ENCODE measurements at places on chromosomes 2 and 18.

GRCh38 chr18:37564711-37565100 is 892 bp downstream of the CELF4 start:
- no peak for DNase-seq

- no peak for DNase-seq
Observed at GRCh38 chr18:54280220-54280569, 10.9 kb downstream of the POLI start.

GRCh38 chr2:22497789-22498188 is 887.2 kb upstream of the KLHL29 start:
- no peak for DNase-seq

- DNase-seq = no peak
Observed at GRCh38 chr18:31626409-31626808, 34.7 kb downstream of the TTR start.

- no peak for DNase-seq
Observed at GRCh38 chr2:16475586-16475985, 190.0 kb downstream of the CYRIA start.

DNA sequence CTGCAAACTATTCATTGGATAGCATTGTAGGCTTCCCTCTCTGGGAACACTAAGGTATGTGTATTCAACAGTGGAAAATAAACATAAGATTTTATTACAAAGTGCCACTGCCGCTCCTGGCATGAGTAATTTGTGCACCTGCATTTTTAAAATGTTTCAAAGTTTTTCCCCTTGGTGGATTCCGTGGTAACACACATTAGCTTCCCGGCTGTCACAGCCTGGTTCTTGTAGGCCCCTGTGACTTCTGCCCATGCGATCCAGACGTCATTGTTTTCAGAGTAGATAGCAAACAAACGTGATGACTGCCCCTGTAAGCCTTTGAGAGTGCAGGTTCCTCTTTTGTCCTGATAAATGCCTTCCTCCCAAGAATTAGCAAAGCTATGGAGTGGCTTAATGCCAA is 421.0 kb downstream of the ZNF521 start:
- DNase-seq = no peak

GRCh38 chr18:64436111-64436510 is 287.2 kb upstream of the LINC00305 start:
- no peak for DNase-seq

GRCh38 chr2:45259138-45259537 is 249.9 kb upstream of the SIX2 start:
- DNase-seq = no peak

GRCh38 chr2:154457286-154457685 is 241.2 kb upstream of the KCNJ3 start:
- DNase-seq = no peak

- DNase-seq = no peak
Observed at GRCh38 chr2:206859330-206859739, 80.0 kb upstream of the CPO start.

GRCh38 chr2:180006781-180007579 is at the start of gene CWC22:
TSS of gene CWC22 (minus strand) at chr2:180007297. CDS start at chr2:179993341, 13,956 bp downstream.
- DNase-seq = peak; percentile 43

DNA sequence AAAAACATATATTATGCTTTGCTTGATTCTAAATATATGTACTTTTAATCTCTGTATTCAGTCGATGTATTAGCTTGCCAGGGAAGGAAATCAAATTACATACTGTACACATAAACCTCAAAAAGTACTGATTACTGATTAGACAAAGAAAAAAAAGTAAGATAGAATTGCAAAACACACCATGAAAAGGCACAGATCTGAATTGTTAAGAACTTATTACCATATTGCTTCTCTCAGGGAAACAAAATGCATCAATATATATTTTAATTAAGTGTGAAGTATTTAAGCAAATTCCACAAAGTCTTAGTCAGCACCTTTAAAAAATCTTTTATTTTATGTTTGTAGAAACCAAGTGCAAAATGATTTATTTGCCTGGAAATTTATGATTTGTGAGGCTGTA is 309.3 kb downstream of the RNF144A start:
- DNase-seq = no peak

- DNase-seq = no peak
Observed at GRCh38 chr2:18441583-18441982, 118.9 kb downstream of the RDH14 start.

GRCh38 chr2:157764386-157764785 is 111.7 kb downstream of the ACVR1 start:
- DNase-seq = no peak

GRCh38 chr2:55809875-55810621 is 113.5 kb downstream of the EFEMP1 start:
- no peak for DNase-seq

- DNase-seq = no peak
Observed at GRCh38 chr2:60298006-60298696, 255.3 kb downstream of the BCL11A start.

DNA sequence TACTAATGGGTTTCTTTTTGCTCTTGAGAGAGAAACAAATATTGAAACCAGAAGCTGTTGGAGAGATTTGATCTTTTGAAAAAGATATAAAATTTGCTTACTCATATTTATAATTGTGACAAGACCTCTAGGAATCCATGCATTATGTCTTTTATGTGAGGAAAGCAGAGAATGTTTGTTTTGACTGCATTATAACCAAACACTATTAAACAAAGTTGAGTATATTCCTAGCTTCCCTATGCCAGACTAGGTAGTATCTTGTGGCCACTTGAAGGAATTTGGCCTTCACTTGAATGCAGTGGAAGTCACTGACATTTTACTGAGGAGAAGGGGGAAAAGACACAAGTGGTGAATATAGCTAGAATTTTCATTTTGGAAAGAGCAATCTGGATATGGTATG is 521.8 kb upstream of the ZEB2 start:
- DNase-seq = no peak

GRCh38 chr2:119730671-119731177 is 29.0 kb upstream of the PTPN4 start:
- DNase-seq = no peak

DNA sequence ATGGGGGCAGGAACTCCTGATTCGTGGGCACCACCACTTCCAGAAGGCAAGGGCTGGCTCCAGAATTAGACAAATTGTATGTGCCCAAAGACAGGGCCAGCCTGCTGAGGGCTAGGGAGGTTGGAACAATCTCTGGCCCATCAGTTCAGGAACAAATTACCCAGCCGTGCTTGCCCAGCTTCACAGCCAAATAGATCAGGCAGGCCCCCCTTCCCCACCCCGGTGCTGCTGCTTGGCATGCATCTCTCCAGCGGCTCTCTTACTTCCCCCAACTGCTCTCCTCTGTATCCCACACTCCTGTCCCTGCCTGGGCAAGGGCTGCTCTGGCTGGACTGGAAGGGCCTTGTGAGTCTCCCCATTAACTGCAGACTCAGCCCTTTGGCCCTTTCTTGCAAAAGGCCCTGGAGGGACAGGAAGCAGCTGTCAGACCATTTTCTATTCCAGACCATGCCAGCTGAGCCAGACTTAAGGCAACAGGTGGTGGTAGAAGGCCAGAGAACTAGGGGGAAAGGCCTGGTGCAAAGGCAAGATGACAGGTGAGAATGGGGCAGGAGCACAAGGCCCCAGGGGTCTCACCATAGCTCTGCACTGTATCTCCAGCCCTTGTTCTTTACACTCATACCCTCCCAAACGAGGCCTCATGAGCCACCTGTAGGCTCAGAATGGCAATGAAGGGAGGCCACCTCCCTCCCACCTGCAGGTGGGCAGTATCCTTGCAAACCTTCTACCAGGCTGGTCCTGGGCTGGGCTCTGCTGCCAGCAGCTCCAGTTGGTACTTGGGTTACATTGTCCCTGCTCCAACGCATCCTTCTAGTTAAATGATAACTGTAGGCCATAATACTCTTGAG is 30.7 kb upstream of the ACAA2 start:
- DNase-seq = no peak

DNA sequence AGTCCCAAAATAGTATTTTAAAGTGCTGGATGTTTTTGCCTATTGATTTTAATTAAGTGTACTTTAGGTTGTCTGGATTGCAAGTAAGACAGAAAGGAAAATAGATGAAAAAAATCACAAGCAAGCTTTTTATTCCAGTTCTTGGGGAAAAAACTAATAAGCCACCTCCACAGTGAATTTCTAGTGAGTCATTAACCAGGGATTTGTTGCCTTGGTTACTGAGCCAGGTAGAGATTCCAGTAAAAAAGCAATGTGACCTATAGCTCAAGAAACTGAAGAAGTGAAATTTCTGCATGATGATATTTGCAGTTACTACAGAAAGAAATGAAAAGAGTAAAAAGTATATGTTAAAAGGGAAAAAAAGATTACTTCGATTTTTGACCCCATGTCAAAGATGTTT is 160.6 kb downstream of the METTL4 start:
- DNase-seq = no peak

DNA sequence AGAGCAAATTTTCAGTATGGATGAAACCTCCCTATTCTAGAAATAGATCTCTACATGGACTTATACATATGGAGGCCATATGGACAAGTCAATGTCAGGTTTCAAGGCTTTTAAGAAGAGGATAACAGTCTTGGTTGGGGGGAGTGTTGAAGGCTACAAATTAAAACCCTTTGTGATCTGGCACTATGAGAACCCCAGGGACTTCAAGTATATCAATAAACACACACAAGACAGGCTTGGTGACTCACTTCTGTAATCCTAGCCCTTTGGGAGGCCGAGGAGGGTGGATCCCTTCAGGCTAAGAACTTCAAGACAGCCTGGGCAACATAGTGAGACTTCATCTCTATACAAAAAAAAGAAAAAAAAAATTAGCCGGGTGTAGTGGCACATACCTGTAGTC is 127.2 kb upstream of the SP5 start:
- DNase-seq = no peak

DNA sequence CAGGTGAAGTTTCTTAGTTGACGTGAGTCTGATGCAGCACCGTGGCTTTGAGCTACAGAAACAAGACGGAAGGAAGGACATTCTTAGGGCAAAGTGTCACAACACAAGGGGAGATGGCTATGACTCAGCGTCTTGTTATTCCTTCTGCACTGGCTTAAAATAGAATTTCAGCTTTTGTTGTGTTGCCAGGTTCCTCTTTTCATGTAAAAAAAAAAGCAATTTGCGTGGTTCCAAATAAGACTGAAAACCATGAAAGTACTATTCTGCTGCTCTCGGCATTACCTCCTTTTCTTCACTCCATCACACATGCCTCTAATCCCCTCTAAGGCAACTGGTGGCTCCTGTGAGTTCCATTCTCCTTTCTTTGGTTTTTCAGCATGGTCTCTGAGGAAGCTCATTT is 150.1 kb downstream of the ANTXR1 start:
- no peak for DNase-seq

GRCh38 chr18:71942433-71942832 is 601.7 kb downstream of the CBLN2 start:
- no peak for DNase-seq

- no peak for DNase-seq
Observed at GRCh38 chr2:97808816-97809215, 95.4 kb downstream of the ZAP70 start.

GRCh38 chr2:229180658-229181057 is 90.4 kb downstream of the PID1 start:
- DNase-seq = no peak

DNA sequence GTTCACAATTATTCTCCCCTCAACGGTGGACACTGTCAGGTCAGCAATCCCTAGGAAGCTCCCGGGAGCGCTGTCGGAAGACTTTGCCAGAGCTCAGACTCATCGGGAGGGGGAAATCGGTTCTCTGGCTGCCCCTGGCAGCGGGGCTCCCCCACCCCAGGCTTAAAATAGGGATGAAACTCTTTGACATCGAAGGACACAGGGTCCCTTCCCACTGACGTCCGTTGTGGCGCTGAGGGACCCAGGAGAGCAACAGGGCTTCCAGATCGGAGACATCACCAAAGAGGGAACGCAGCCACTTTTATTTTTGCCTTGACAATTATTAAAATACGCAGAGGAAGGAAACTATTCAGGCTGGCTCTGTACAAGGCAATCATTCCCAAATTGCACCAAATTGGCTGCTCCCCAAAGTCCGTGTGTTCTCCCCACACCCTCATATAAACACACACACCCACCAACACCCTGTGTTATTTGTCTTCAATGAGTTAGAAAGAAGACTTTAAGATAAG is 249.0 kb downstream of the CDH20 start:
- DNase-seq = no peak

DNA sequence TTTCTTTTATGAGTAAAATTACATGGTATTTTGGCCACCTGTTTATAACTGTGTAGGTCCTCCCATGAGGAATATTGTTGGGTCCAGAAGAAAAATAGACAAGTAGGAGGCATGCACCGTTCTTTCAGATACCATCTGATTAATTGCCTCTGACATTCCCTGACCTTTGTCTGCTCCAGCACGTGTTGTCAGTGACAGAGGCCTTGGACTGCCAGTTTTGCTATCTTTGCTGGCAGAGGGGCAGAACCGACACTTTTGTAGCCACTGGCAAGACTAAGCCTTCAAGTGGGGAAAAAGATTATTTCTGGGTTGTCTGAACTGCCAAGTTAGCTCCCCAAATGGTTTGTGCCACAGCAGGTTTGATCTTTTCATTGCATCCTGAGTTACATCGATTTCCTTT is 276.9 kb downstream of the CAMKMT start:
- DNase-seq = no peak

DNA sequence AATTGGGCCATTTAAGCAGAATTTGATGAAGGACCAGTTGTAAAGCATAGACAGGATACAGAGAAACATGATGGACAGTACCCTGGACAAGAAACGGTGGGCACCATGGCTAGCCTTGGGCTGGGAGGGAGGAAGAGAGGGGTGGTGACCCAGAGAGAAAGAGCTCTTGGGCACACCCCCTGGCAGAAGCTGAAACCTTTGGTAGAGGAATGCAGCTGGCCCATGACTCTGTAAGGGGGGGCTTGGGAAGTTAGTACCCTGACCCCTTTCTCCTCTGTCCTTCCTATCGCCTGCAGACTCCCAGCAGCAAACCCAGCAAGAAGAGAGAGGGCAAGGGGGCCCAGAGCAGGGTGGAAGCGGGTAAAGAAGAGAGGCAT is 32.6 kb downstream of the MRPL44 start:
- DNase-seq = no peak

DNA sequence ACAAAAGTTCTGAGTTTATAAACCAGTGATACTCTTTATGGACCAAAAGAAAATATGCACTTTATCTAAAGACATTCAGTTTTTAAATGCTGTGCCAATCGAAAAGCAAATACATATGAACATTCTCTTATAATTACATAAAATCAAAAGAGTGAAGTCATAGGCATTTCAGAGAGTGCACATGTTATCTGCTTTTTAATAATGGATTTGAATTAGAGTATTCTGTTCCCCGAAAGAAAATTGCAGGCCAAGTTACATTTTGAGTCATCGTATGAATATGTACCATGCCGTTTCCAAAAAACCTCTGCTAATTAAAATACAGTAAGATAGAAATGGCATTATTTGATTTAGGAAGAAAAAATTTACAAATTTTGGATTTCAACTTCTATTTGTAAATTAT is 565.7 kb downstream of the ZEB2 start:
- DNase-seq = no peak
